ENCODE measurements at places on chromosomes 7 and 10.
A peak's percentile ranks its signal among the peaks of the same experiment; 100 is the strongest.

DNA sequence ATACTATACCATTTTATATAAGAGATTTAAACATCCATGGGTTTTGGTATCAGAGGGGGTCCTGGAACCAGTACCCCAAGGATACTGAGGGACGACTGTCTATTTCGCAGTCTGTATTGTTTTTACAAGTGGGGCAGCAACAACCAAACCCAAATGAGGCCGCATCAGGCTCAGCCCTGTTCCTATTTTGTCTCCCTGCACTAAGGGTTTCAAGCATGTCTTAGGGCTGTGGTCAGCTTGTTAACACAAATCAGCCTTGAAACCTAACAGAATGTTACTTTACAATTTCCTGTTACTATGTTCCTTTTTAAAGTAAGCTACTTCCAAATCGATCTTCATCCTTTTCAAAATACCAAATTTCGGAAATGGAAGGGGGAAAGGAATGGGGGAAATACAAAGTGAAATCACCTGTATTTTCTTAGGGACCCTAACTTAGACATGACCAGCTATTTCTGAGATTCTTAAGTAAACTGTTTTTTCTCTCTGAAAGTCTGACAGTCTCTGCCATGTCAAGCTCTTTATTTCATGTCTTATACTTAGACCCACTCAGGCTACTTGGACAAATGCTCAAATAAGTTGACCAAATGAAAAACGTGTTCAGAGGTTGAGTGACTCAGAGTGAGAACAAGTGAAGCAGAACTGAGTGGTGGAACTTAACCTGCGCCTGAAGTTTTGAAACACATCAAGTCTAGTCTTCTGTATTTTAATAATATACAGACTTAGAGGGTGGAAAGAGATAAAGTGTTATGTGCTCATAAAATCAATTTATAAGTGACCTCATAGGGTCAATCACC, 75.8 kb downstream of the C1GALT1 start:
- DNase-seq: peak; percentile 6

DNA sequence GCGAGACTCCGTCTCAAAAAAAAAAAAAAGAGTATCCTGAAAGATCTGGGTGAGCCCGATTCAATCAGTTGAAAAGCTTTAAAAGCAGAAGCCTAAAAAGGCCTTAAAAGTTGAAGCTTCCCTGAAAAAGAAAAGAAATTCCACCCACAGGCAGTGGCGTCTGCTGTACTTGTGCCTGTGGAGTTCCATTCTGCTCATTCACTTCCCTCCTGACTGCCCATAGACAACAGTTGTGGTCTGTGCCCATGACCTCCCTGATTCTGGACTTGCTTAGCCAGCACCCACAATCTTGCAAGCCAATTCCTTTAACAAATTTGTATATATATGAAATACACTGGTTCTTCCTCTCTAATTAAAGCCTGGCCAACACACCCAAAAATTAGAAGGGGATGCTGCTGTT, 141.7 kb downstream of the DLG5 start:
- no peak for DNase-seq

- no peak for DNase-seq
These were observed 109.4 kb downstream of the ARHGAP22 start for GRCh38 chr10:48495282-48496045.

DNA sequence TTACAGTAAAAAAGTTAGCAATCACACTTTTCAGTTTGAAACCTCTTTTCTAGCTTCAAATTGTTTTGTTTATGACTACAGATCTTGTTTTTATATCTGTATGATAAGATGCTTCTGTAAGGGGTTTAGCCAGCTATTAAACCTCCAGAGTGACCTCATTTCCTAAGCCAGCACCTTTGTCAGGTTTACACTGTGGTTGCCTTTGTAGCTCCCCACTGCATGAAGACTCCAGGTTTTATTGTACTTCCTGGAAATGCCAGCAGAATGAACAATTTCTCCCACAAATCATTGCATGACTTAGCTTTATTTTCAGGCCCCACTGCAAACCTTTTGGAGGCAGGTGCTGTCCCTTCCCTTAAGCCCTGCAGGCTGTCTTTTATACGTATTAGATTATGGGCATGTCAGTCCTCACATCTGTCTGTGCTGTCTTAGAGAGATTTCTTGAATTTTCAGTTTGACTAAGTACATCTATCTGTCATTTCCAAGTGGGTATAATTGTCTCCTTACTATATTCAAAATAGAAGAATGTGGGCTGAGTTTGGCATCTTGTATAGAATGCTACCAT, 8.2 kb upstream of the AGR3 start:
- DNase-seq: no peak

DNA sequence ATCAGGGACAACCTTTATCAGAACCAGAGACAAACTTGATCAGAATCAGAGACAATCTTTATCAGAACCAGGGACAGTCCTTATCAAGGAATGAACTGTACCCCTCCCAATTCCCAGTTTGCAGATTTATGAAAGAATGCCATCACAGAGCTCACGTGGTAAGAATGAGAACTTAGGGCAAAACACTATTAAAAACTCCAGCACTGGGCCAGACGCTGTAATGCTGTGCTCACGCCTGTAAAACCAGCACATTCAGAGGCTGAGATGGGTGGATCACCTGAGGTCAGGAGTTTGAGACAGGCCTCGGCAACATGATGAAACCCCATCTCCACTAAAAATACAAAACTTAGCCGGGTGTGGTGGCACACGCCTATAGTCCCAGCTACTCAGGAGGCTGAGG, 85.1 kb upstream of the TNRC18 start:
- no peak for DNase-seq

GRCh38 chr7:120486164-120486563, 213.2 kb downstream of the KCND2 start:
- DNase-seq: no peak

- DNase-seq: no peak
These were observed 24.2 kb downstream of the CFAP69 start for GRCh38 chr7:90269163-90269562.

DNA sequence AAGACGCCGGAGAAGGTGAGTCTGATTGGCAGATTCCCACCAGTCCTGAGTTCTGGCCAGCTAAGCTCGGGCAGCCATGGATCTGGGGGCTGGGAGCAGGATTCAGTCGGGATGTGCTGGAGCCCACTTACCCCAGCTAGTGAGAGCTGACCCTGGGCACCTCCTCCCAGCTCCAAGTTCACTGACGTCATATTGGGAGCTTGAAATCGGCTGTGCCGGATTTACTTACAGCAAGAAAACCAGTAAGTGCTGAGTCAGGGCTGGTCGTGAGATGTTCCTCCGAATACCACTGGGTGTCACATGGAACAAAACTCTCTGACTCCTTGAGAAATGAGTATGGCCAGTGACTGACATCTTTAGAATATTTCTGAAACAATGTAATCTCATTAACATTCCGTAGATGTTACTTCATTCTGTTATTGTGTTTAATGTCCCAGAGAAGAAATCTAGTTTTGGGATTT, 621.2 kb downstream of the SDK1 start:
- DNase-seq: no peak

GRCh38 chr10:130740166-130740565, 571.4 kb downstream of the TCERG1L start:
- no peak for DNase-seq

DNA sequence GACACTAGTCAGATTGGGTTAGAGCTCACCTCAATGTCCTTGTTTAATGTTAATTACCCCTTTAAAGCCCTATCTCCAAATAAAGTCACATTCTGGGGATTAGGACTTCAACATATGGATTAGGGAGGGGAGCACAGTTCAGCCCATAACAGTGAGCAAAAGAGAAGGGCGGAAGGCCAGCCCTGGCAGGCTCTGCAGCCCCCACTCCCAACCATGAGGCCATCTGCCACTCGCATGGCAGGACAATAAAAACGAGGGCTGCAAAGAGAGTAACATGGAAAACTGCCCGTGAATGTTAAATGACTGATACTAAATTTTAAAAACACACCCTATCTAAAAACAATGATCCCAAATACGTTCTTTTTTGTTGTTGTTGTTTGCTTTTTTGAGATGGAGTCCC, 38.7 kb downstream of the RGS10 start:
- DNase-seq: no peak

GRCh38 chr10:97069576-97070362, 116.0 kb downstream of the SLIT1 start:
- no peak for DNase-seq

DNA sequence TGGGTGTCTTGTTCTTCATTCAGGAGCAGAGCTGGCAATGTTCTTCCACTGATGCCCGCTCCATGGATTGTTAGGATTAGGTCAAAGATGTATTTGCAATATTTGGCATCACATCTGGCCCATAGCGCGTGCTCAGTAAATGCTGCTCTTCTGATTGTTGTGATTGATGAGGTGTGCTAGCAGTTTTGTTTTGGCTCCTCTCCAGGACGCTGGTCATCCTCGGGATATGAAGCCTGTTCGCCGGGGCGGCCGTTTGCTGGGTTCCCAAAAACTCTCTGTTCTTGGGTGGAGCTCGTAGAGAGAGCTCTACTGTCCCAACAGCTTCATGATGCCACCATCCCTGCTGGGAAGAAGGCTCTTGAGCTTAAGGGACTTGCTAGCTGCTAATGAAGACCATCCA, 96.9 kb downstream of the XRCC2 start:
- DNase-seq: no peak

- peak; percentile 30 for DNase-seq
These were observed 10.6 kb upstream of the GRB10 start for GRCh38 chr7:50793120-50793946.

DNA sequence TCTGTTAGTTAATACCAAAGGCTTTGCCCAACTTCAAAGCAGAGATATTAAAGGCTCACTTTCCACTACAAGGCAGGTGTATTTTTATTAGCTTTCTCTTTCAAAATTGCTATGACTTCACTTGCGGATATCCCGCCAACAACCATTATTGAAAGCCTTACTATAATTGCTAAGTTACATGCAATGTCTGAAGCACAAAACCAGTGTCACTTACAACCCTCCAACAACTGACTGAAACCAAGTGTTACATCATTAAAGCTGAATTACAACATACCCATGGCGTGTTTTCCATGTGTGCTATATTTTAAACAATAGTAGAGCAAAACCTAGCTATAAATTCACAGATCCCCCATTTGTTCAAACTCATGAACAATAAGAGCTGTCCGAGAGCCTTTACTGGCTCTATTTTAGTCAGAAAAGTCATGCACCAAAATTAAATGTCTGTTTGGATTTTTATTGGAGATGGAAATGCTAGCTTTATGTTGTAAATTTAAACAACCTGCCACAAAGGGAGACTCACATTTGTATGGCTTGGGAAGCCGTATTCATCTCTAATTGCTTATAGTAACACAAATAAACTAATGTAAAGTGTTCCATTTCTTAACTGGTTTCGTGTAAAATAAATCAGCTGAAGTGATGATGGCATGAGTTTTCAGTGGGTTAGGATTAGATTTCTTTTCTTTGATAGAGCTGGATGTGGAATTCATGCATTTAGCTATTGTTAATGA, 227.1 kb downstream of the AGMO start:
- no peak for DNase-seq

GRCh38 chr7:131726031-131726430, 169.6 kb upstream of the PODXL start:
- DNase-seq: no peak

DNA sequence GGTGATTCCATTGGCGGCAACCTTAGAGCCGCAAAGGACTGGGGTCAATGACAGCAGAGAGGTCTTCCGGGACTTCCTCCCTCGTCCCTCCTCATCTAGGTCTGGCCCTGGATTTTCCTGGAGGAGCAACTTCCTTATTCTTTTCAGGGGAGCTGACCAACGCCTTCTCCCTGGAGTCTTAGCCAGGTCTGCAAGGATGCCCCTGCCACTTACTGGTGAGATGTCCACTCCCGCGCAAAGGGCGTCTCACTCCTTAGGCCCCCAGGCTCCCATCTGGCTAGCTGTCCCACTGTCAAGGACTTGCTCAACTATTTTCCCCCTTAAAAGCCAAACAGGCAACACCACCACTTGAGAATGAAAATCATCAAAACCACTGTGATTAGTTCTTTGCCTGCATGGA, 42.0 kb upstream of the NMT2 start:
- DNase-seq: no peak

- DNase-seq: no peak
These were observed 301.3 kb downstream of the RNLS start for GRCh38 chr10:88281592-88282347.

DNA sequence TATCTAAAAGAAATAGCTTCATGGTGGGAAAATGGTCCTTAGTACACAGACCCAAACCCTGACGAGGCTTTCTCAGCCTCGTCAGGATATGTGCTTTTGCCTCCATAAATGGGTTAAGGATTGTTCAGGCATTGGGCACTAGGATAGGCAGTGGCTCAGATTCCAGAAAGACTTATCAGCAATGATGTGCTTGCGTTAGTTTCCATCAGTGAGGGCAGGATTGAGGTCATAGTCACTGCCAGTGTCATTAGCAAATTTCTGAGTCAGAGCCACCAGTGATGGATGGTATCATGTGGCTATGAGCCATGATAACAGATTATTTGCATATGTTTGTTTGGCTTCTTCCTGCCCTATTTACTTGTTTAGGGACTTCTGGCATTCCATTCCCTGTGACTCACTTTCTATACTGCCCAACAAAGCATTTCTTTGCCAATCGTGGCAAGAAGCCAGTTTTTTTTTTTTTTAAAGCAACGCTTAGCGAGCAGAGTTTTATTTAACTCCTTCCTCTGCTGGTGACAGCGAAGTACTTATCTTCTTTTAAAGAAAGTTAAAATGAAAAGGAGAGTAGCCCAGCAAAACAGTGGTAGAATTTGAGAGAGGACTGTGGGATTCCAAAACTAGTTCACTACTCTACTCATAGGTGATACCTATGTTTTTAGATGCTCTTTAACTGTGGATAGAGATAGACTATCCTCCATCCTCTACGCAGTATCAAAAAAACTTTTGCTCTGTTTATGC, 44.4 kb downstream of the MYPN start:
- DNase-seq: no peak

GRCh38 chr7:159177284-159177953, 32.8 kb upstream of the VIPR2 start:
- DNase-seq: no peak

- DNase-seq: no peak
These were observed 20.8 kb downstream of the ZDHHC16 start for GRCh38 chr10:97466755-97467154.

DNA sequence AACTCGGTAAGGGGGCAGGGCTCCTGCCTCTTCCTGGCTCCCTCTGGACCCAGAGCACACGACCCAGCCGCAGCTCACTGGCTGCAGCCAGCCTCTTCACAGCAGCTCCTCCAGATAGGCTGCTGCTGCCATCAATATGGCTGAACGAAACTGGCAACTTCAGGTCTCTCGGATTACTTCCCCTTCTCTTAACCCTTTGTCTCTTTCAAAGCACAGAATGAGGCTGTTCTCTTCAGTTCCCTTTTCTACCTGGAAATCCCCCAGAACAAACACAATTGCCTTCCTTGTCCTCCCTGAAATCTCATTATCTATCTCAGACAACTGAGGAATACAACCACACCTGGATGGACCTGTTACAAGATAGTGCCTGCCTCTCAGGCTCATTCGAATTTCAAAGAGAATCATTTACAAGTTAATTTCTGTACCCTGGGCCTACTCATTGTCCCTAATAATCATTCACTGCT, 193.4 kb upstream of the MBL2 start:
- no peak for DNase-seq

DNA sequence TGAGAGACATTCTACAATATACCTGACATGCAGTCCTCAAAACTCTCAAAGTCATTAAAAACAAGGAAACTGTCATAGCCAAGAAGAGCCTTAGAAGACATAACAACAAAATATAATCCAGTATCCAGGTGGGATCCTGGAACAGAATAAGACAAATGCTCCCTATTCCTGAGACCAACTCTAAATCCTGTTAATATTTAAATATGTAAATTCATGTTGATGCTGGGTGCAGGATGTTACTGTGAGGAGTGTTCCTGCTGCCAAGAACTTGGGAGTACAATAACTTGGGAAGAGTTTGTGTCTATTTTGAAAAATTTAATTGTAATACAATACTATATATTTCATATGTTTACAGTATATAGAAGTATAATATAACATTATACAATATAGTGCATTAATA, 61.0 kb downstream of the FAS start:
- DNase-seq: no peak
